ENCODE measurements at places on chromosomes 1 and 21.

- DNase-seq: no peak
Measured at GRCh38 chr1:68327414-68327813, 95.1 kb upstream of the WLS start.

GRCh38 chr21:44088401-44088780, 18.8 kb upstream of the PWP2 start:
- no peak for DNase-seq

DNA sequence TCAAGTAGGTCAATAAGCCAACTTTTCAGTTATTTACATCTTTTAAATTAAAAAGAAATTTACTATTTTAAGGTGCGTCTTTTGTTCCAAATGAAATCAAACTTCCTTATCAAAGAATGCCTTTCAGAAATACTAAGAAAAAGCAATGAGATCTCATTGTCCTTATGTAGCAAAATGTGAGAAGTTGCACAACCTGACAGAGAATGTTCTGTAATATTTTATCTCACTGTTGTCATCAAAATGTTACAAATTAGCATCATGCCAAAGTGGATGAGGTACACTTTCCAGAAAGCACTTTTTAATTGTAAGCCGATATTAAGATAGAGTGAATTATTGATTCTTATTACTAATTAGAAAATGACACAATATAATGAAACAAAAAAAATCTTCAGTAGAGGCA, 50.4 kb downstream of the KCNT2 start:
- no peak for DNase-seq

DNA sequence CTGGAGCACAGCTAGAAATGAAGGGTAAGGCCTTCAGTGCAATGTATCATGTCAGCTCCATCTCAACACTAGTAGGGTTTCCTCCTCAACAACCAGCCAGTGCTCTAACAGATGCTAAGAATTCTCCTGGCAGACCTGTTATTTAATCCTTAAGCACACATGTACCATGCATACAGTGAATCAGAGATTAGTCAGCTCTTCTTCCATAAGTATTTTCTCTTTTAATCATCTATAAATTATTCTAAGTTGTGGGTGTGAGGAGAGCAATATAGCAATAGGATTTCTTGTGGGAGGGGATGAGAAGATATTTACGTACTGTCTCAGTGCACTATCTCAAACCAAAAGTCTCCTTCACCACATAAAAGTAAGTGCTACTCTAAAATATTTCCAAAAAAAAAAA, 95.3 kb downstream of the COP1 start:
- DNase-seq: no peak

- DNase-seq: no peak
Measured at GRCh38 chr1:31529999-31530684, 46.2 kb upstream of the TINAGL1 start.

Data from GM18507 (cell line).